ENCODE measurements at places on chromosomes 6 and 20. TPM values are rescaled to one million over a fixed set of nuclear protein-coding genes. Genes with fewer than 3 reads are reported as not detected.
A peak's percentile ranks its signal among the peaks of the same experiment; 100 is the strongest.

DNA sequence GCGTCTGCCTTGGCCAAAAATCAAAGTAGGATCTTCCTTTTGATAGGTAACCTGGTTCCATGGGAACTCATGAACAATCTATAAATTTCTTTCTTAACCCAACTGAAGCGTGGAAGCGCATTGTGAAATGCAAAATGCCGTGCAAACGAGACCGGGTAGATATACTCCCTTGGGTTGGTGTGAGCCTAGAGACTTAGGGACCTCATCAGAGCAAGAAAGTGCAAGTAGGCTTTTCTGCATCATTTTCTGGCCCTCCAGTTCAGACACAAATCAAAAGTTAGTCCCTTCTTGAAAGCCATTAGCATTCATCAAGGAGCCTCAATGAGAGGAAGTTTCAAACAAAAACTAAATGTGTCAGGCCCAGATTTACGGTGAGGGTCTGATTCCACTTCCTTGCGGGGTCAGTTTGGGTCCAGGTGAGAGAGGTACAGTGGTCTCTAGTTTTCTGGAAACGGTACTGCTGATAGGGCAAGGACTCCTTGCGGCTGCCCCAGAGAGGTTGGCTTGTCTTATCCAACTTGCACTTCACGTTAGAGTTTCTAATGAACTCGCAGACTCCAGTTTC lies 5.3 kb upstream of the ZNF184 start:
- no peak for DNase-seq

DNA sequence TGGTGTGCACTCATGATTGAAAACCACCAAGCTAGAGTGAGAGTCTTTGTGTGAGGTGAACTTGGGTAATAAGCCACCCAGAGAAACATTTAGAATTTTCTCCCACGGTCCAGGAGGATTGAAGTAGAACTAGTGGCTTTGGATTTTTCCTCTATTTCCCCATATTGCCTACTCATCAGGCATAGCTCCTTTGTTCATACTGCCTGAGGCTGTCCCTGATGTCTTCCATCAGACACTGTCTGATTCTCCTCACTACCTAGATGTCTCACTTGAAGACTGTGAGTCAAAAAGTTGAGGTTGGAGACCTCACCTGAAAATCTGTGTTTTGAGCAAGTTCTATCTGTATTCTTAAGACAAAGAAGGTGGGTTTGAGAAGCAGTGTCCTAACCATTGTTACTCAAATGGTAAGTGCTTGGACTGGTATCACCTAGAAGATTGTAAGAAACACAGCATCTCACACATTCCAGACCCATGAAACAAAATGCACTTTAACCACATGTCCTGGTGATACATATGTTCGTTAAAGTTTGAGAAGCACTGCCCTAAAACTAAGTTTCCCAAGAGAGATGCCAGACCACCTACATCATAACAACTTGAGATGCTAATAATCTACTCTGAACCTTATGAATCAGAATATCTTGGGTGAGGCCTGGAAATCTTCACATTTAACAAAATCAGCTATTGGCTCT lies 523.4 kb upstream of the BTBD3 start:
- DNase-seq: no peak

DNA sequence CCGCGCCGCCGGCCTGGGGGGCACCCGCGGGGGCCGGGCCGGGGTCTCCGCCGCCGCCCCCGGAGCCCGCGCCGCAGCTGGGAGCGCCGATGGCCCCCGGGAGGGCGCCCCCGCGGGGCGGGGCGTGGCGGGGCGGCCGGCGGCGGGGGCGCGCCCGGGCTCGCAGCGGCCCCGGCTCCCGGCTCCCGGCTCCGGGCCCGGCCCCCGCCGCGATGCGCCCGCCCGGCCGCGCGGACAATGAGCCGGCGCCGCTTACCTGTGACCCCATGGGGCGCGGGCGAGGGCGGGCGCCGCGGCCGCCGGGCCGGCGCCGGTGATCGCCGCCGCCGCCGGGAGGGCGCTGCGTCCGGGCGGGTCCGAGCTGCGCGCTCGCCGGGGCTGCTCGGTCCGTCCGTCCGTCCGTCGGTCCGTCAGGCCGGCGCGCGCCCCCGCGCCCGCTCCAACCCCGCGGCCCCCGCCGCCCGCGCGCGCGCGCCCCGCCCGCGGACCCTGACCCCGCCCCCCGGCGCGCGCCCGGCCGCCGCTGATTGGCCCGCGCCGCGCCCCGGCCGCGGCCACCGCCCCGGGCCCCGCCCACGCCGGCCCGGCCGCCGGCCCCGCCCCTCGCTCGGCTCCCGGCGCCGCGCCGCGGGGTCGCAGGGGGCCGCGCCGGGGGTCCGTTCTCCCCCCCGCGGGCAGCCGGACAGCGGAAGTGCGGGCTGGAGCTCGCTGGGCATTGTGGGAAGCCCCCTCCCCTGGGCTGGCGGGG lies at the start of gene ZBTB46:
Gene ZBTB46 (minus strand): TSS at position 424 of the 748 bp plus-strand sequence. CDS start 40,507 bp downstream, outside the sequence.
- DNase-seq: peak; percentile 70

DNA sequence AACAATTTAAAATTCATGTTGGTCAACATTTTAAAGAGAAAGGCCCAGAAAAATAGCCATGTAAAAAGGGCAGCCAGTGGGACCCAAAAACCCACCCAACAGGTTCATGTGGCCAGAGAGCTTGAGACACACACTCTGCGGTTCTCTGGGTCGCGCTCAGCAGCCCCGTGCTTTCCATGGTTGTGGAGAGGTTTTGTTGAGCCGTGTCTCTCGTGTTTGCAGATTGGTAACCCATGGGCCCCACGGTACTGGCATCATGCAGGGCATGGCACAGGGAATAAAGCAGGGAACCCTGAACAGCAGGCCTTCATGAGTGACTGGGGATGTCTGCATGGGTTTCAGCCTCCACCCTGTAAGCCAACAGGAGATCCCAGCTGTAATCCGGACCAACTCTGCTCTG lies 127.7 kb upstream of the CST7 start:
- no peak for DNase-seq

DNA sequence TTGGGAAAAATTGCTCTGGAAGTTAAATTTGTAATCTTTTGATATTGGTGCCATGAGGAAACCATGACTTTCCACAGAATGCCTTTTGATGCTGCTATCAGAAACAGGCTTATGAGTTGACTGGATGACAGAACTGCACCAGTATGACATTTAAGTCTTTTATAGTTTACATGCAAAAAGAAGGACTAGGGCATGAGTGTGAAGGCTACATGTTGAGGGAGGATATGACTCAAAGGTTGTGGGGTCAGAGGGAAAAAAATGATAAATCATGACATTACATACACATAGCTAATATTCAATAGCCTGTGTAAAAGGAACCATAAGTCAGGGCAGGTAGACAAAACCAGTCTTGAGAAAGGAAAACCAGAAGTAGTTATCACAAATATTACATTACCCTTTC lies 182.2 kb downstream of the COL12A1 start:
- no peak for DNase-seq

DNA sequence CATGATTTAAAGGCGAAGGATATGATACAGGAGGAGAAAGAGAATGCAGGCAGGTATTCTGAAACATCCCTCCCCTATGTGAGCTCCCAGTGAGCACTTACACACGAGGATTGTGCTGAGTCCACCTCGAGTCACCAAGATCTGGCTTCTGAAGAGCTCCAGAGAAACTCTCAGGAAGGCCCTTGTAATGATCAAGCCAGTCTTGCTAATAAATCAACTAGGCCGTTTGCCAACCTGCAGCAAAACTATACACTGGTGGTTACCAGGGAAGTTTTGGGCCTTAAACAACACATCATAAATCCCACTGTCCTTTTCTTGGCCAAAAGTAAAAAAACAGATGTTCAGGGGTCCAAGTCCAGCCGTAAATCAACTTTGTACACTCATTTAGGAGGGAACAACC lies 79.2 kb downstream of the STXBP5 start:
- no peak for DNase-seq

DNA sequence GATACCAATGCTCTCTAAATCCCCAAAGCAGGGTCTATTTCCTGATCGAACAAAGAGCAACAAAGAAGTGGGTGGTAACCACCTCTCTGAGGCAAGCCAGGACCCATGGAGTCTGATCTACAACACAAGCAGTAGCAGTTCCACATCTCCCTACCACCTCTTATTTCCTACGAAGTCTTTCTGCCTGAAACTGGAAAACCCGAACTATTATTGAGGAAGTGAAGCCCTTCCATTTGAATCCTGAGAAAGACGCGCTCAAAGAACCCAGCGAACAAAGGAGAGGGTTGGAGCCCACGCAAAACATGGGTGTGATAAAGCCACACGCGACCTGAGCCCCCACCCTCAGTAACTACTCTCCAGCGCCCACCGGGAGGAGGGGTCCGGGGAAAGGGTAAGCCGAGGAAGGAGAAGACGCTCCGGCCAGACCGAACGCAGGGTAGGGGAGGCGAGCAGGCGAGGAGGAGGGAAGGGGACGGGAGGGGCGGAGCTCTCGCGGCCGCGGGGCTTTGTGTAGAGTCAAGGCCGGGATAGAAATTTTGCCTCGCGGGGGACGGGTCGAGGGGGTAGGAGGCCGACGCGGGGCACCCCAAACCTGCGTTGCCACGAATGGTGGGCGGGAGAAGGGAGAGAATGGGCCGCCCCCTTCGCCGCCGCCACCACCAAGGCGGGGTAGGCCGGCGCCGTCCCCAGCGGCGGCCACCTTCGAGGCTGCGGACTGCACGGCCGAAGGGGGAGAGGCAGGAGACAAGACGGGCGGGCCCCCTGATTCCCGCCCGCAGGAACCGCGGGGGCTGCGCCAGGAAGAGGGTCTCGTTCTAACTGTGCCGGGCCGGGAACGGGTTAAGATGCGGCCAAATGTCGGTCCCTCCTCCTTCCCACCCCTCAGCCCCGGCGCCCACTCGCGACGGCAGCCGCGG lies 802 bp downstream of the HDAC2 start:
- DNase-seq: peak; percentile 53

DNA sequence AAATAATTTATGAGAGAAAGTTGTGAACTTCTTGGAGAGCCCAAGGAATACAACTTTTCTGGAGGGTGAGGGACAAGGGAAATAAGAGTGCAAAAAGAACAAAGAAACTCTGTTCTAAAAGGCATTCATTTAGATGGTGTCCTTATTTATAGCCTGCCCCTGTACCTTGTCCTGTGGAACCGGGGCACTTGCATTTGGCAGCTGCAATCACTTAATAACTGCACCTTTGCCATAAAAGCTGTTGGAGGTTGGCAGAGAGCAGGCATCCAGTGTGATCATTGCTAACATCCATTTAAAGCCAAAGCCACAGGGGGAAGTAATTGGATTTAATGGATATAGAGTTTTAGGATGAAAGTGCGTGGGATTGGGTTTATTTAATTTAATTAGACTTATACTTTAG lies 50.8 kb upstream of the SGK1 start:
- no peak for DNase-seq

DNA sequence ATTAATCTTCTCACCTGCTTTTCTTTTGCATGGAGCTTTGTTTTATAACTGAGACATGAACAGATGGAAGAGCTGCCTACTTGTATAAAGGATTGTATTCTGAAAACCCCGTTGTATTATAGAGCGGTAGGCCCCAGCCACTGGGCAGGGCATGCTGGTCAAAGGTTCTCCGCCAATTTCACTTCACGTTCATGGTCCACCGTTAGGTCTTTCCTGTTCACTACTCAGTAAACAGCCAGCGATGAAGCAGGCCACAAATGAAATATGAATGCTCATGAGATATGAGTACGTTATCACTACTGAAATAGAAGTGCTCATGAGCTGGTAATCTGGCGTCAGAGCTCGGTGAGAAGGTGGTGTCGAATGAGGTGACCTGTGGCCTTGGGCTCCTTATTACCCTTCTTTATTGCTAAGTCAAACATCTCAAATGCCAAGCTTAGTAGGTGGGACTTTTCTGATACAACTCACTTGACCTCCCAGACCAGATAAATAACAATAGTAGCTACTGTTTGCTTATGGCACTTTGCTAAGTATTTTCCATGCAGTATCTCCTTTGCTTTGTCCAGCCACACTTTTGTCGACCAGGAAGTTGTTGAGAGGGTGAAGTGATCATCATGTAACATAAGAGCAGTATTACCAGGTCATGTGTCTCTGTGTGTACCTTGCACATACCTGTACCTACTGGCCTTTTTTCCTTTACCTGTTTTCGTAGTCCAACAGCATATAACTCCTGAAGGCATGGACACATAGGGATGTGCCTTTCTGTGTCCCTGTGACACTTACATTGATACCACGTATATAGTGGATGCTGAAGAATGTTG lies 16.7 kb downstream of the EDN3 start:
- no peak for DNase-seq

DNA sequence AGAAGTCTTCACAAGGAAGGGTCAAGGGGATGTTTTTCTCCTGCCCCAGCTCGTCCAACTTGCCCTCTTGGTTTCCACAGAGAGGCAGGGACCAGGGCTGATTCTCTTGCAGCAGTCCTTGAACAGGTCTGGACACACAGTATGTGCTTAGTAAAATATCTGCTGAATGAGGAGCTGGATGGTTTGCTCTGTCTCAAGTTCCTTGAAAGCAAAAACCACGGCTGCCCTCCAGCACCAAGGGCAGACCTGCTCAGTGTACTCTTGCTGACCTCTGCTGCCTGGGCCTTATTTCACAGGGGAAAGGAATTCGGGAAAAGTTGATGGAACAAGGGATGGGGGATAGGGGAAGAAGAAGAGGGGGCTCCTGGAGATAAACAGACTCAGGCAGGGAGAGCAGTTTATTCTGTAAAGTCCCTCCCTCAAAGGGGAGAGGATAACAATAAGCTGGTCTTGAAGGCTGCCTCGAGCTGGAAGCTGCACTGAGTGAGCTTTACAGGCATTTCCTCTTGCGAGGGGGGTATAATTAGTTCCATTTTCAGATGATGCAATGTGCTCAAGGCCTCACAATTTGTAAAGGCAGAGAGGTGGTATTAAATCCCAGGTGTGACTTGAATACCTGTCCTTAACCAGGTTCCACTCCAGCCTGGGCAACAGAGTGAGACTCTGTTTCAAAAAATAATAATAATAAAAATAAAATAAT lies 10.3 kb downstream of the KCNK5 start:
- DNase-seq: no peak

- no peak for DNase-seq
These were observed 289.7 kb downstream of the HTR1B start for GRCh38 chr6:77173472-77174074.

GRCh38 chr6:151027936-151028838 lies 162.7 kb downstream of the MTHFD1L start:
- no peak for DNase-seq

GRCh38 chr6:56804996-56805395 lies 149.9 kb upstream of the BEND6 start:
- no peak for DNase-seq

- DNase-seq: no peak
These were observed 34.8 kb downstream of the FAM110A start for GRCh38 chr20:868279-868678.

DNA sequence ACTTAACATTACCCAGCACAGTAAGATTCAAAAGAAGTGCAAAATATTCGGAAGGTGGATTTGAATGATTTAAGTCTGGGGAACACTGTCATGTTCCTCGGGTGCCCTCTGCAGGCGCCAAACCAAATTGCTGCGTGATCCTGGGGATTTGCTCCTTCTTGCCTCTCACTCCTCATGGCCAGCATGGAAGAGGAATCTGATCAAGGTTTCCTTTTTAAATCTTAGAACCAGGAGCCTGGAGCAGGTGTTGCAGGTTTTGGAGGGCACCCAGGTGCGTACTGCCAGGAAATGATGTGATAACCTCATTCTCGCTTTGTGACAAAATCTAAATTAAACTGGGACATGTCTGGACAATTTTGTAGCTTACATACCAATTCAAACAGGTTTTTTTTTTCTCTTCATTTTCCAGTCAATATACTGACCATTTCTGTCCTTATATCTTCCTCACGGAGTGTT lies 8.1 kb upstream of the PFDN4 start:
- peak; percentile 85 for DNase-seq

The TSHZ2 gene
- total RNA-seq: 4.0 TPM

The BPIFA1 gene
- not detected for total RNA-seq

The ABHD16B gene
- total RNA-seq: not detected

The C2 gene
- total RNA-seq: 15.3 TPM

The PPP1R3G gene
- total RNA-seq: 0.35 TPM

Data from Peyer's patch (tissue), 4 donors.